Stimulated activated CD4-positive, alpha-beta T cell treated with anti-CD3 and anti-CD28 coated beads, Interleukin-1b, Interleukin-23, amount 100 ng/mL, for 1 hour (primary cell): ENCODE measurements at places on chromosomes 3 and 15.

GRCh38 chr3:13178107-13178506, 104.9 kb upstream of the IQSEC1 start:
- no peak for DNase-seq

GRCh38 chr3:139110072-139110830, 65.6 kb upstream of the PRR23C start:
- no peak for DNase-seq

DNA sequence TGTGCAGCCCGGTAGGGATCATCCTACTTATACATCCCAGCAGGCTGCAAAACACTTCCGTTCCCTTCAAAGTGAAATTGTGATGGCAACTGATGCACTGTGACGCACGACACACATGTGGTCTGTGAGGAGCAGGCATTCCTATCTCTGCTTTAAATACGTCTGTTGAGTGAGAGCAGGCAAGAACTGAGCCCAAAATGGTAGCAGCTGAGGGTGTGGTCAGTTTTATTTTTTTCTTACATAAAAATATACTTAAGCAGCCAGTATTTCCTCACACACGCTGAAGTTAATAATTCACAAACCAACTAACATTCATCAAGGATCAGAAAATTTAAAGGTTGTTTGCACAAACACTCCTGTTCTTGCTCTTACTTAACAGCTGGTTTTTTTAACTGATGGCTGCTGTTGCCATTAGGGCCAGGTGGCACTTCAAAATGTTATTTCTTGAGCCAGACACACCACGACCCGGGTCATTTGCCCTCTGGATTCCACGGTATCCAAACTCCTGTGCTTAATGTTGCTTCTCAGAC, 23.9 kb downstream of the LRIG1 start:
- DNase-seq = no peak

DNA sequence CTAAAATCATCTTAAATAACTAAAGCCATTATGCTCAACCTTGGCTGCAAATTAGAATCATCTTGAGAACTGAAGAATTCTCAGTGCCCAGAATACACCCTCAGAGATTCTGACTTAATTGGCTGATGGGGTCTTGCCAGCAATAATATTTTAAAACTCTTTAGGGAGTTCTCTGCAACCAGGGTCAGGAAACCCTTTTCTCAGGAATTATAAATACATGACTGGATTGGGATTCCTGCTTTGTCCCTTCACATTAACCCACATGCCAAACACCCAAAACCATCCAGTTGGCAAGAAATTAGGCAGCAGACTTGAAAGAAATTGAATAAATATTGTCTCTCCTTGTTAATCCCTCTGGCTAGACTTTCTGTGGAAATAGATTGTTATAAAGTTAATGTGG, 482.3 kb upstream of the NECTIN3 start:
- DNase-seq = no peak

DNA sequence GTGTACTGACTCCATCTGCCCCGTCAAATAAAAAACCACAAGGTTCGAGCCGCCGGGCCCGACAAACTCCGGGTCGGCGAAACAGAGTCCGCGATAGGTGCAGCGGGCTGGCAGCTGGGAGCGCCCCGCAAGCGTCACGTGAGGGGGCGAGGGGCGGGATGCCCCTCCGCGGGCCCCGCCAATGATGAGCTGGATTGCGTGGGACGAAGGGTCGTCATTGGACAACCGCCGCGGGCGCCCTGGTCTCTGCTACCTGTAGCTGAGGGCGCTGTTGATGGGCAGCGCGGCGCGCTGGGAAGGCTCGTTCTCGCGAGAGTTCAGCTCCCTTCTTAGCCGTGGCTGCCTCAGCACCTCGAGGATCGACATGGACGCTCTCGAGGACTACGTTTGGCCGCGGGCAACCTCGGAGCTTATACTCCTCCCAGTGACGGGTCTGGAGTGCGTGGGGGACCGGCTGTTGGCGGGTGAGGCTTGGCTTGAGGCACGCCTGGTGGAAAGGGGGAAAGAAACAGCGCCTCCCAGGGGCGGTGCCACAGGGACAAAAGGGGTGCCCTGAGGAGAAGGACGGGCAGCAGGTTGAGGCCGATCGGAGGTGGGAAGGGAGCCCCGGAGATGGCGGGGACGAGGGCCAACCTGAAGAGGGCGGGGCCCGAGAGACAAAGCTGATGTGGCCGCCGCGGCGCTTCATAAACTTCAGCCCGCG, at the start of gene WDR6:
TSS of gene WDR6 (plus strand) at position 324 of the 703 bp plus-strand sequence. CDS start at position 365, 41 bp downstream.
- peak; percentile 94 for DNase-seq

GRCh38 chr3:175965036-175965435, 1105.9 kb downstream of the NAALADL2 start:
- no peak for DNase-seq

- no peak for DNase-seq
These were observed 202.7 kb downstream of the MAGI1 start for GRCh38 chr3:65836047-65836446.

- no peak for DNase-seq
These were observed 189.6 kb upstream of the THBS1 start for GRCh38 chr15:39391230-39391629.

GRCh38 chr3:127555108-127555507, 35.4 kb downstream of the TPRA1 start:
- DNase-seq = no peak

DNA sequence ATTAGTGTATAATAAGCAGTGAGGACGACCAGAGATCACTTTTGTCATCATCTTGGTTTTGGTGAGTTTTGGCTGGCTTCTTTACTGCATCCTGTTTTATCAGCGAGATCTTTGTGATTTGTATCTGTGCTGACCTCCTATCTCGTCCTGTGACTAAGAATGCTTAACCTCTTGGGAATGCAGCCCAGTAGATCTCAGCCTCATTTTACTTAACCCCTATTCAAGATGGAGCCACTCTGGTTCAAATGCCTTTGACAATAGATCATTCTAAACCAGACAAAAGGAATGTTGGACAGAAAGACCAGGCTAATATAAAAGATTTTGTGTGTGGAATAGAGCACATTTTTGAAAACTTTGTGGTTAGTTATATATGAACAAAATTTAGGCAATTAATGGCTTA, 618.5 kb upstream of the BCHE start:
- no peak for DNase-seq

DNA sequence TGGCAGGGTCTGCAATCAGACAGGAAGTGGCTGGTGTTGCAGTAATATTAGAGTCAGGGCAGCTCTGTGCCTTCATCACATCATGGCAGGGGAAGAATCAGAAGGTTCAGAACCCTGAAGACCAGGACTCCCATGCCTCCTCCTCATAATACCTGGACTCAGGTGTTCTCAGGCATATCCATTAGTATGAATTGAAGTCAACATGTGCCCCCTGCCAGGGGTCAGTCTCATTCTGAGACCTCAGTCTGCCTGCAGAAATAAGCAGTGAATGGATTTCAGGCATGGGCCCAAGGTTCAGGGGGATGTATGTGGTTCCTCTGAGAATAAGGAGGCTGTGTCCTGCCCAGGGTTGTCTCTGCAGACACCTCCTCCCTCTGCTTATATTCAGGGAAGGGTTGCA, 74.2 kb downstream of the SPSB4 start:
- no peak for DNase-seq

- DNase-seq = no peak
These were observed 113.4 kb upstream of the LRRFIP2 start for GRCh38 chr3:37287776-37288175.

DNA sequence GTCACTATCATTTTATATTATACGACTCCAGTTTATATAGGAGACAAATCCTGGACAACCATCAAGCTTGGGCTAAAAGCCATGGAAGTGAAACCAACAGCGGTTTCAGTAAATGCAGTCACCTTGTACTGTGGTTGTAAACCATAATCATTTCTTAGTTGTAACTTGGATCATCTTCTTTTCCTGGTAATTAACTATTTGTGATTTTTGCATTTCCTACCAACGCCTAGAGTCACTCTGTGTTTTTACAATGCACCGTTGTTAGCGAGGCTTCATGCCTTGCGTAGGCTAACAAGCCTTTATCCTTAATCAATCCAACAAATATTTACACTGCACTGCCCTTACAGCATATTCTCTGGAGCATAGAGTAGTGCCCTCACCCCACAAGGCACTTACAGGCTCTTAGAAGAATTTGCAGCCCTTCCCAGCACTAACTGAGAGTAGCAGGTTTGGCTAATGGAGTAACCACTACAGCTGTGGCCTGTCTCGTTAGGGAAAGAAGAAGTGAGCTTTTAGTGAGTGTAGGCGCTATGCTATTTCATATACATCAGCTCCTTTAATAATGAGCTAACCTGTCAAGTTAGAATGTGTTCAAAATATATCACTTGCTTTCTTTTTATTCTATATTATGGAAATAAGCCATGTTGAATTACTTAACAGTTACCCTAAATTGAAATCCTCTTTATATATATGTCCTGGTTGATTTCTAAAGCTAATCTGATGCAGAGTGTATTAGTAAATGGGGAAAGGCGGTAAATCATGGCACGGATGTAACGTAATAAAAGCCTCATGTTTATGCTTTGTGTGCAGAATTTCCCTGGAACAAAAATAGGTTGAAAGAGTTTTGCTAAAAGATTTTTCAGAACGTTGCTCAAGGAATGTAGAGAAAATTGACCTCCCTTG, 62.8 kb downstream of the ABHD2 start:
- no peak for DNase-seq

GRCh38 chr3:127835993-127836882, 13.9 kb upstream of the MGLL start:
- no peak for DNase-seq

GRCh38 chr3:58271901-58272501, 34.0 kb upstream of the RPP14 start:
- DNase-seq = no peak

- peak; percentile 43 for DNase-seq
These were observed 43.9 kb downstream of the THBS1 start for GRCh38 chr15:39624806-39625205.

DNA sequence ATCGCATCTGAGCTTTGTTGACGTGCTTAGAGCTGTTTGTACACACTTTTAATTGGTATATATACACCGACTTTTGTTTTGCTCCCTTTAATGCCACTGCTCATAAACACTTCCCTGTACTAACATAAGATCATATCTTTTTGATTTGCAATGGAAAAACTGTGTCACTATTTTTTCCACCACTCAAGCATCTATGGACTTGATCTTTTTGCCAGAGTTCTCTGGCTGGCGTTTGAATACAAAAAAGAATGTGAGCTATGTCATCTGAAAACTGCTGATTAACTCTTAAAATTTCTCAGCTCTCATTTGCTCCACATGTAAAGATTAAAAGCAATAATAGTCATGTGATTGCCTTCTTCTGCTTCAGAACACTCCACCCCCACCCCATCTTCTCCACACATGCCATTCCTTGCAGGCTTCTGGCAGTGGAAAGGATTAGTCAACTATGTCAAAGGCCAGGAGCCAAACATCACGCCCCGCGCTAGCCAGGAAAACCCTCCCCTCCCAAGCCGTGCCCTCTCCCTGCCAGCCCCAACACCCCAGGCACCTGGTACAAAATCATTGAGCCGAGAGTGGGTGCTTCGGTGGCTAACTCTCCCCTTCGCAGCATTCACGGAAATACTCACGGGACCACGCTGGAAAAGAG, 123.4 kb upstream of the MEF2A start:
- no peak for DNase-seq

DNA sequence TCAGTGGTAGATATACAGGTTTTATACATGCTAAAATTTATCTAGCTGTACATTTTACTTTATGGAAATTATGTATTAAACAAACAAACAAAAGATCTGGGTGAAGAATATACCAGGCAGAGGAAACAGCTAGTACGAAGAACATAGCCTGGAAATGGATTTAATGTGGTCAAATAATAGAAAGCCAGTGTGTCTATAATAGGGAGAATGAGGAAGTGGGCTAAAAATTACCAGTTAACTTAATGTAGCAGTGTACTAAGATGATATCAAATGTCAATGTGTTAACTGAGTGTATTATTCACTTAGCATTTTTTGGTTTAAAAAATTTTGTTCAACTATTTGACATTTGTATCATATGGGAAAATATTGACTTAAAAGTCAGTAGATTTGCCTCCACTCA, 22.8 kb upstream of the SLC15A2 start:
- no peak for DNase-seq
